A549 treated with CORT108297 at 1 μM for 4 hours (cell line): ENCODE measurements at places on chromosomes 16 and 17. TPM values are rescaled to one million over a fixed set of nuclear protein-coding genes. Genes with fewer than 3 reads are reported as not detected.

PSKH1 gene
- 11.0 to 19.4 TPM (median 16.2 TPM) in 5 replicates for total RNA-seq

CRYM gene
- 1.8 to 1.9 TPM (median 1.8 TPM) in 5 replicates for total RNA-seq

PABPN1L gene
- not detected in 5 replicates for total RNA-seq

CSH1 gene
- total RNA-seq = not detected in 5 replicates

TEKT5 gene
- not detected in 5 replicates for total RNA-seq

TMC7 gene
- total RNA-seq = 7.2 to 10.8 TPM (median 9.9 TPM) in 5 replicates

HSF5 gene
- not detected in 5 replicates for total RNA-seq

CTRB1 gene
- not detected in 5 replicates for total RNA-seq

PIK3R5 gene
- 0.05 to 0.11 TPM (median 0.10 TPM) in 3 of 5 replicates, not detected in the others for total RNA-seq
